Activated CD4-positive, alpha-beta T cell treated with anti-CD3 and anti-CD28 coated beads for 36 hours (primary cell): ENCODE measurements at places on chromosomes 2 and 18. TPM values are rescaled to one million over a fixed set of nuclear protein-coding genes. Genes with fewer than 3 reads are reported as not detected.

Gene ANKRD30B
- total RNA-seq = not detected

Gene TTR
- not detected for total RNA-seq

Gene HRH4
- 0.26 TPM for total RNA-seq

Gene FNDC4
- not detected for total RNA-seq

Gene RGPD6
- total RNA-seq = 12.0 TPM

DNA sequence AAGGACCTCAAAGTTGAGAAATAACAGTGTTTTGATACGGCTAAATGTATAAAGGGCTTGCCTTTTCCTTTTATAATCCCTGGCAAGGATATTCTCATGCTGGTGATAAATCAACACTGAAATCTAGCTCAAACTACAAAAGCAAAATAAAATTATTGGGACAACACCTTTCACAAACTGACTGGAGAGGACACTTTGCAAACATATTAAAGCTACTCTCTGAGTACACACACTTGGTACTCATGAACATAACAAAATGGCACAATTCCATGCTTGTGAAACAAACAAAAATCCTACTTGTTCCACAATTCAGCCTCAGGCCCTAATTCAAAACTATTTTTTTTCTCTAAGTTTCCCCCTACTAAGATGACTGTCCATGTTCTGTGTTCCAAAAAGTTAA lies 305.8 kb downstream of the ETAA1 start:
- no peak for DNase-seq

GRCh38 chr2:219215871-219216534 lies 2.8 kb downstream of the ABCB6 start:
- DNase-seq = no peak

DNA sequence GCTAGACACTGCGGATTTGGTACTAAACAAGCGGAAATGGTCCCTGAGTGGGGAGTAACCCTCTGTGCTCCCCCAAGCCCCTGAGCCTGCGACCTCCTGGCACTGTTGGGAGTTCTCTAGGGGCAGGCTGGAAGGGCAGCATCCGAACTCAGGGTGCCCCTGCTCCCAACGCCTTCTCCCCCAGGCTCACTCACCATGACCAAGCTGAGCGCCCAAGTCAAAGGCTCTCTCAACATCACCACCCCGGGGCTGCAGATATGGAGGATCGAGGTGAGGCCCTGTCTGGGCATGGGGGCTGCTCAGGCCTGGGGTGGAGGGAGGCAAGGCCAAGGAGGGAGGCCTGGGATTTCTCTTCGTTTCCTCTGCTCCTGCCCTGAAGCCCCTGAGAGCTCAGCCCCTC lies 4.7 kb downstream of the VIL1 start:
- DNase-seq = no peak

- no peak for DNase-seq
Measured at GRCh38 chr2:48183991-48184390, 277.7 kb upstream of the FBXO11 start.

DNA sequence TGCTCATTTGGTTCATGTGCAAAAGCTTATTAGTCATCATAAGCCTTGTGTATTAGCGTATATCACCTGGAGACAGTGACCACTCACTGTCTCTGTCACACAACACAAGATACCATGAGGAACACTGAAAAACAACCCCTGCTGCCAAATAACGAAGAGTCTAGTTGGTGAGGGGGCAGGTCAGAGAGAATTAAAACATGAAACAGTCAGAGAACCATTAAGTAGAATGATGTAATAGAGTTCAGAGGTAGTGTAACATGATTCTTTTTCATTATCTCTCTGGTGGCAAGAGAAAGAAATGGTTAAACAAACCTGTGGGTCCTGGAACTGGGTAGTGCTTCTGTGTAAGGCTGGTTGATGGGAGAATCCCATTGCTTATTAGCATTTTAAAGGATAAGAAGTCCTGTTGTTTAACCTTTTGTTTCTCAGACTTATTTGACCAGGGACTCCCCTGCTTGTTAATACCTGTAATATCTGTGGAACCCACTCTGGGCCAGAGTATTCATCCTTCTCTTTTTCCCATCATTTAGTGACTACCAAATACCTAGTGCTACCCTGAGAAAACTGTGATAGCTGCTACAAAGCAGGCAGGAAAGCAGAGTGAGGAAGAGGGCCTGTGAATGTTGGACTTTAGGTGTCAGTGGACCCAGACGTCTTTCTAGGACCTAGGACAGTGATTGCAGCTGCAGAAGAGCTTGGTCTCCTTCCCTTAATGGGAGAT lies 38.0 kb downstream of the PTRHD1 start:
- DNase-seq = no peak

DNA sequence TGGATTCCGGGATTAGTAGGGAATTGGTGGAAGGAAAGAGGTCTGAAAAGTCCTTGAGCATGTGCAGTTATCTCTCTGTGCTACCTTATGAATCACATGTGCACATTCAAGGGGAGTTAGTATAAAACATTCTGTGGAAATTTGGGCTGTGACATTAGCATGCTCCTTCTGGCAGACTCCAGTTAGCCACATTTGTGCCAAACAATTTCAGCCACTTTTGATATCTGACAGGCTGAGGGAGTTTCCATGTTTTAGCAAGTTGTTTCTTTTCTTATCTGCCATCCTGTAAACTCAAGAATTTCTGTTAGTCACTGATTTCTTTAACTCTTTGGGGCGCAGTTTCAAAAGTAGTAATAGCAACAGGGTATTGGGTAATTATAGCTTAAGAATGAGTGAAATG lies 28.3 kb upstream of the GYPC start:
- no peak for DNase-seq

DNA sequence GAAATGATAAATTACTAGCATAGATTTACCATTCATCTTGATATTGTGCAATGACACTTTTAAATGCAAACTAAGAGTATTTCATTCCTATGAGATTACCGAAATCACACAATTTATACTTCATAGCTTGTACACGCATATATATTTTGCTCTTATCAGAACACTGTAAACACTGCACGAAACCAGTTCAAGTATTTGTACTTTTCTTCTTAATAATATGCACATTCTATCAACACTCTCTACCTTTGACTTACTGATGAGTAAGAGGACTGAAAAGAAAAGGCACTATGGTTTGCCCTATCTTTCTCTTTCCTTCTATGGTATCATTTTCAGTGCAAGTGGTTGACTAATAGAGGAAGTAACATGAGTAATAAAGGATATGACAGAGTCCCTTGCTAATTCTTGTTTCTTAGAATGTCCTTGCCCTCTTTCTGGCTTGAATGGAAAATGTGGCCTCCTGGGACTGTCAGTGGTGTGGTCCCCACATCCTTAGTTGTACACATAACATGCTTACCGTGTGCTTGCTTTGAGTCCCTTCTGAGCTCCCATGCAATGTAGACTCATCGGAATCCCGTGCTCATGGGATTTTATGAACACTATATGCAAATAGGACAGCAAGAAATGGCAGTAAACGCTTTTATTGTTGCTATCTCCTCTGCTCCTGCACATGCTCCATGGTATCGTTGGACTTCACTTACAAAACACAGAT lies 363.5 kb upstream of the TNP1 start:
- DNase-seq = peak; percentile 82

GRCh38 chr2:143716522-143716921 lies 587.3 kb downstream of the ARHGAP15 start:
- DNase-seq = no peak
